ENCODE measurements at places on chromosomes 5 and 9.

DNA sequence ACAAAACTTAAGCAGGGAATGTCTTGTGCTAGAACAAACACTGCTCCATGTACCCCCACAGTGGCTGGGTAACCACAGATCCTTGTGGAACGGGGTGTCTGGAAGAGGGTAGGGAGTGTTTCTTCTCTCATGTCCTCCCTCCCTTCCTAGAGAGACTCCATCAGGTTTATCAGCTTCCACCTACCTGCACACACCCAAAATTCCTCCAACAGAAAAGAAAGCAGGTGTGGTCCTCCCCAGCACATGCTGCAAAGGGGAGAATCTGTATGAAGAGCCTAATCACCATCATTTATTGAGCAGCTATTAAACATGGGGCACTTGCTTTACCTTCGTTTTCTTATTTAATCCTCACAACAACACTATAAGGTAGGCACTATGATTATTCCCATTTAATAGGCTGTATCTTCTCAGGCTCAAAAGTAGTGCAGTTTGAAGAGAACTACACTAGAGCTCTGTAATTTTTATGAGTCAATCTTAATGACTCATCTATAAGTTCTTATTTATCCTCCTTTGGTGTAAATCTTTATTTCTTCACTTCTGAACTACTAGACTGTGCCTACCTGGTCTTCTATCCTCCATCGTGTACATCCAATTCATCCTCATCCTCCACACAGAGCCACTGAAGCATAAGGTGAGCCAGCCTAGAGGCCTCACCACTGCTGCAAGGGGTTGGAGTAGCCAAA is 31.6 kb downstream of the C9orf40 start:
- ATAC-seq: peak; percentile 70

DNA sequence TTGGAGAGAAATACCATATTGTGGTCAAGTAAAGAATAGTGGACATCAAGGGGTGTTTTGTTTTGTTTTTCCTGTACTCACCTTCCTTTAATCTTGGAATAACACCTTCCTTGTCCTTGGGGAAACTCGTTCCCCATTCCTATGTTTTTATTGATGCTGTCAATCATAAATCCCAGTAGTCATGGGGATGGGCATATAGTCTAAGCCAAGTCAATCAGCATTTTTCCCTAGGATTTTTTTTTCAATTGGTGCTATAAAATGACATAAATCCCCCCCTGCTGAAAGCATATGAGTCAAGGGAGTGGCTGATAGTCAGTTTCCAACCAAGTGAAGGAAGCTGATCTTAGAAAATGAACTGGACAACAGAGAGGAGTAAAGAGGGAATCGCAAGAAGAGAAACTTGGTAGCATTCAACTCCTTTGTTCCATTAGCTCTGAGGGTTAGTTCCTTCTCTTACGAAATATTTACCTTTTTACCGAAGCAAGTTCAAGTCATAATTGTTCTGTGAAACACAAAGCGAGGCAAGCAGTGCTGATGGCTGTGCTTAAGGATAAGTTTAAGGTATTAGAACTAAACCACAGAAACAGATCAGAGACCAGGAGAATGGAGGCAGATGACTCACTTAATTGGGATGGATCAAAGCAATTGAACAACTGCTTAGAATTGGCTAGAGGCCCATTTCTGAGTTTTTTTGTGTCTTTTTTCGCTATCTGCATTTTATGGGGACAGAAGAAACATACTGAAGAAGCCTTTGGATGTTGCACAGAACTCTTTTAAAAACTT is 218.6 kb downstream of the SEMA6A start:
- ATAC-seq: peak; percentile 84

GRCh38 chr5:180825768-180826525 is 23.3 kb upstream of the MGAT1 start:
- ATAC-seq: peak; percentile 95

DNA sequence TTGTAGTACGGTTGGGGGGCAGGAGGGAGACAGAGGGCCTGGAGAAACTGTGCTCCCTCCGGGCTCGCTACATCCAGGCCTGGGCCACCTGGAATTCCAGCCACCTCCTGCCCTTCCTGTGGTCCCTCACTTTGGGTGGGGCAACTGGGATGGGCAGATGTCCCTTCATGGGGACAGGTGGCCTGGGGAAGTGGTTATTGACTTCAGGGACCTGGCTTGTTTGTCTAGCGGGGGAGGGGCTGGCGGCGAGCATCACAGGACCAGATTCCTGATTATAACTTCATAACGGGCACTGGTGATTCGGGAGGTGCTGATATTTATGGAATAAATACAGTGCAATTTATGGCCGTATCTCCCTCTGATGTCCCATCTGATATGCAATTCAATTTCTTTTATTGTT is 20.1 kb upstream of the LAMC3 start:
- no peak for ATAC-seq

DNA sequence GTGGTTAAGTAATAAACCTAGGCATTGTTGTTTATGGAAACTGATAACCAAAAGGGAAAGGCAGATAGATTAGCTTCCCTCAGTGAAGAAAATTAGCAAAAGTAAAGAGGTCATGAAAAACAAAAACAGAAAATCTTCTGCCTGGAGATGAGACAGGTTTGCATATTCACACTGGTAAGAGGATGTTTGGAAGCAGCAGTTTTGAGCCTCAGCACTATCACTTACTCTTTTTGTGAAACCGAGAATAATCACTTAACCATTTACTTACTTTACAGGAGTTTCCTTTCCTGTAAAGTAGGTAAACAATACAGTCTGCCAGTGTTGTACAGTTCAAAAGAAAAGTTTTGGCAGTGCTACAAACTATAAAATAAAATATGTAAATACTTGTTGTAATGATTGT is 35.5 kb upstream of the EMB start:
- ATAC-seq: no peak

GRCh38 chr9:6450641-6451375 is 37.8 kb downstream of the UHRF2 start:
- ATAC-seq: no peak

DNA sequence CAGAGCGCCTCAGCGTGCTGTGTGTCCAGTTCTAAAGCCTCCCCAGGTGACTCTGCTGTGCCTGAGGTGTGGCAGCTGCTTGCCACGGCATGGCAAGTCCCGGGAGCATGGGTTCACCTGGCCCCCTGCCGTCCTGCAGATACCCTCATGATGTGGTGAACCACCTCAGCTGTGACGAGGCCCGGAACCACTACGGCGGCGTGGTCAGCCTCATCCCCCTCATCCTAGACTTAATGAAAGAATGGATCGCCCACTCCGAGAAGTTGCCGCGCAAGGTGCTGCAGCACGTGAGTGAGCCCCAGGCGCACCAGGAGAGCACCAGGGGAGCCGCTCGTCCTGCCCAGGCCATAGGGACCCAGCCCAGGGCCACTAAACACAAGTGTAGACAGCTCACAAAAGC is 9.5 kb downstream of the SPACA9 start:
- no peak for ATAC-seq

GRCh38 chr9:7859701-7860334 is 60.2 kb upstream of the DMAC1 start:
- no peak for ATAC-seq

GRCh38 chr5:28254846-28255245 is 1216.5 kb upstream of the CDH9 start:
- no peak for ATAC-seq

GRCh38 chr5:137815202-137815990 is 52.3 kb upstream of the MYOT start:
- ATAC-seq: peak; percentile 90

DNA sequence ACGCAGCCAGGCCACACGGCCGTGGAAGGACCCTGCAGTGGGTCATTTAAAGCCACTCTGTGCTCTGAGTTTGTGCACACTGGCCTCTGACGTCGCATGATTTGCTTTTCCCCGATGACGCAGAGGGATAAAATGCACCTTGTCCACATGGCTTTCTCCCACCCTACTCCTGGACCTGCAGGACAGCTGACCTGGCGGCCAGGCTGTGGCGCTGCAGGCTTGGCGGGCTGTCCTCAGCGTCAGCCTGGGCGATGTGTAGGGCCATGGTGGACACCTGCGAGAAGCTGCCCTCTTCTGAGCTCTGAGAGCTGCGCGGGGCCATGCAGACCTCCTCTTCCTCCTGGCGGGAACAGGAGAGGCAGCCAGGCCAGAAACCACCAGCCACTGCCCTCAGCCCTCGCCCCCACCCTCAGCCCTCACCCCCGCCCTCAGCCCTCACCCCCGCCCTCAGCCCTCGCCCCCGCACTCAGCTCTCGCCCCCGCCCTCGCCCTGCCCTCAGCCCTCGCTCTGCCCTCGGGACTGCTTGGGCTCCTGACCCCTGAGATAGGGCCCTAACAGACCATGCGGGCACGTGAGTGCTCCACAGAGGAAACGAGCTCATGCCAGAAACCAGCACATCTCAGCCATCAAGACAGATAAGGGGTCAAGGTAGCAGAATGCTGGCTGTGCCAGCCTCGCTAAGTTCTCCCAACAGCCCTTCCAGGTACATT is 20.0 kb upstream of the SCGB3A1 start:
- no peak for ATAC-seq

DNA sequence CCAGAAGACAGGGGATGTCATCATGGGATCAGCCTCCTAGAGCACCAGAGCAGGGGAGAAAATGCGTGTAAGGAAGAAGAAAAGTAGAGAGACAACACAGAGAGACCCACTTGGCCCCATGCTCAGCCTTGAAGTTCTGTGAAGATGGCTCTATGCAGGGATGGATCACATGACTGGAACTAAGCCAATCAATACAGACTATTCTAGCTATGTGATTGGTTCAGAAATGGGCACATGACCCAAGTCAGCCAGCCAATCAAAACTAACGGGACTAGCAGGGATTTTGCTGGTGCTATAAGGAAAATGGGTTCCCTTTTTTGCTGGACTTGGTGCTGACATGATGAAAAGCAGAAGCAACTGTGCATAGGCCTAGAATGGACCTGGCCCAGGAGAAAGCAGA is 173.0 kb upstream of the TBC1D2 start:
- ATAC-seq: no peak

DNA sequence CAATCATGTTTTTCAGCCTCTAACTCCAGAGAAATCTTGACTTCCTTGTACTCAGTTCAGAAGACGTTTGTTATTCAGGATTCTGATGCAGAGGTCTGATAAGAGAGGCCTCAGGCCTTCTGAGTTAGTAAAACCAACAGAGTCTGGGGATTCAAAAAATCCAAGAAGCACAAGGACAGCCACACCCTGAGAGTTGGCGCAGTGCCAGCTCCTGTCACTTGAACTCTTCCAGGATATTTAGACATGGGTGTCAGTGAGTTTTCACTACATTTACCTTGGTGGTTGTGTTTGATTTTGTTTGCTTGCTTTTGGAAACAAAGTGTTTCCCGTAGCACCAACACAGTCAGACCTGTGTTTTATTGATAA is 41.6 kb upstream of the PDE8B start:
- no peak for ATAC-seq

DNA sequence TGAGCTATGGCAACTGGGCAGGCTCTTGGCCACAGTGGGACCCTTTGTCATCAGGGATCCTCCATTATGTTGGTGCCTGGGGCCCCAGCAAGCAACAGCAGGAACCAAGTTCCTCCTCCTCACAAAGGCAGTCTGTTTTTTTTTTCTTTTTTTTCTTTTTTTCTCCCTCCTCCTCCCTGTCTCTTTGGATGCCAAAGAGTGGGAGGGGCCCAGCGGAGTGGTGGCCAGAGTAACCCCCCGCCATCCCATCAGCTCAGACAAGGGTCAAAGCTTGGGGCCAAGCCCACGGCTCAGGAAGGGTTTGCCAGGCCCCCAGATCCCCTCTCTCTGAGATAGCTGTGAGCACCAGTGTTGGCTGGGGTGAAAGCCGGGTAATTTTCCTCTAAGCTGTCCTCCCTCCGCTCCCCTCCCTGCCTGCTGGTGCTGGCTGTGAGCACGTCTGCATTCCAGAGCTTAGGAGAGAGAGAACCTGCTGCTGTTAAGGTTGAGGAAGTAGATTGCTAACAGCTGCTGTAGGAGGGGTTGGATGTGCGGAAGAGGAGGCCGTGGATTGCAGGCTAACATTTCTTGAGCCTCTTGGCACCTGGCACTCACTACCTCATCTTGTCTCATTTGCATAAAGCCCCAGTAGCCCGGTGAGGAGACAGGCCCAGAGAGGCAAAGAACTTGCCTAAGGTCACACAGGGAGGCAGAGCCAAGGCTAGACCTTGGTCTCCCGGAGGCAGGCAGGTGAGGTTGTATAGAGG is 21.2 kb downstream of the GSN start:
- peak; percentile 53 for ATAC-seq

DNA sequence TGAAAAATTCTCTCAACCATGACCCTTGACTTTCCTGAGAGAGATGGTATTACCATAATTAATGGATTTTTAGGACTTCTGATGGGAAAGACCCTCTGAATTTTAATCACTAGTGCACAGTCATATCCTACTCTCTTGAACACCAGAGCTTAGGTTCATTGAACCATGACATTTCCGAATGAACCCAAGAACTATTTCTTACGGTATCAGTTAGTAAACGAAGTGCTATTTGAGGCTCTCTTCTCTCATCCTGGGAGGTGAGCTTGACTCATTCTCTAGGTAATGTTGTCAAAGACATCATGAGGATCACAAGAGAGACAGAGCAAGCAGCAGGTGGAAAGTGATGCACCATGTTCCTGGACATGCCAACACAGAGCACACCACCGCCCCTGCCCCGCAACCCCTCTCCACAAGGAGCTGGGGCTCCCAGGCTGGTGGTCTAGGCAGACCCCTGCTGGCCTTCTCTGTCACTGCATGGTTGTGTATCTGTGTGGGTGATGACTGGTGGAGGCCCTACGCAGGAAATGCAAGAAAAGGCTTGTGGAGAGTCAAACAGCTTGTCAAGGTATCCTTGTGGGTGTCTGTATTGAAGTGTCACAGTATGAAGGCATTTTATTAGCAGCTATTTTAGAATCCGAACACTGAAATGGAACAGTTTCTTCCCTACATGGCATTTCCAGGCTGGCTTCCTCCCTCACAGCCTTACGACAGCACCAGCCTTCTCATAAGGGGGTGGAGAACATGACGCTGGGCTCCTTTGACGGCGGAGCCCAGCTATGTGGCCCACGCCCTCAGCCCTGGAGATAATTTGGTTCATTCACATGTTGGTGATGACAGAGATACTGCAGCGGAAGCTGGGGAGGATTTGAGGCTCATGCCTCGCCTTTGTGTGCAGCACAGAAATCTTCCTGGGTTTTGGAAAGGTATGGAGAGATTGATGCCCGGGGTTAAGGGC is 297.6 kb downstream of the NTRK2 start:
- peak; percentile 55 for ATAC-seq

DNA sequence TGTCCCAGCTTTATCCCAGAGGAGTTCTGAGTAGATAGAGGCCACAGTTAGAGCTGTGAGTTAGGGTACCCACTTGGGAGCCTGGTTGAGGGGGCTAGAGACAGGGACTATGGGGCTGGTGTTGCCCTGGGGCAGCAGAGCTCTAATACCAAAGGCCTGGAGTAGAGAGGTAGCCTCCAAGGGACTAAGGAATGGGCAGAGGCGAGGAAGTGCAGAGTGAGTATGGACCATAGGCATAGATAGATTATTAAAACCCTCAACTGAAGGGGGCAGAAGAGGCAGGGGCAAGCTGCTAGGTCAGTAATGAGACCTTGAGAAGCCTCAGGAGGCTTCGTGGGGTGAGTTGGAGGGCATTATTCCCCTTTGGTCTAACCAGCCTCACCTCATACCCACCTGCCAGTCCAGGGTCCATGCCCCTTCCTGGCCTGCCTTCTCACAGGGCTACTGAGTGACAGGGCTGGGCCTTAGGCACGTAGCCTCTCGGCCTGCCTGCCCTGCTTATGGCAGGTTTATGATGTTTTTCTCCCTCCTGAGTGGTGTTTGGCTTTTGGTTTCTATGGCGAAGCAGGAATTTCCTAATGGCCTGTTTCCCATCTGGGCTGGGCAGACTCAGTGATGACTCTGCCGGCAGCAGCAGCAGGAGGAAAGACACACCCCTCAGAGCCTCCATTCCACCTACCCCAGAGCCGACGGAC is 8.0 kb downstream of the PDLIM4 start:
- peak; percentile 62 for ATAC-seq

- ATAC-seq: no peak
Measured at GRCh38 chr5:13992795-13993194, 48.3 kb upstream of the DNAH5 start.
